ENCODE measurements at places on chromosomes 12 and 14.

DNA sequence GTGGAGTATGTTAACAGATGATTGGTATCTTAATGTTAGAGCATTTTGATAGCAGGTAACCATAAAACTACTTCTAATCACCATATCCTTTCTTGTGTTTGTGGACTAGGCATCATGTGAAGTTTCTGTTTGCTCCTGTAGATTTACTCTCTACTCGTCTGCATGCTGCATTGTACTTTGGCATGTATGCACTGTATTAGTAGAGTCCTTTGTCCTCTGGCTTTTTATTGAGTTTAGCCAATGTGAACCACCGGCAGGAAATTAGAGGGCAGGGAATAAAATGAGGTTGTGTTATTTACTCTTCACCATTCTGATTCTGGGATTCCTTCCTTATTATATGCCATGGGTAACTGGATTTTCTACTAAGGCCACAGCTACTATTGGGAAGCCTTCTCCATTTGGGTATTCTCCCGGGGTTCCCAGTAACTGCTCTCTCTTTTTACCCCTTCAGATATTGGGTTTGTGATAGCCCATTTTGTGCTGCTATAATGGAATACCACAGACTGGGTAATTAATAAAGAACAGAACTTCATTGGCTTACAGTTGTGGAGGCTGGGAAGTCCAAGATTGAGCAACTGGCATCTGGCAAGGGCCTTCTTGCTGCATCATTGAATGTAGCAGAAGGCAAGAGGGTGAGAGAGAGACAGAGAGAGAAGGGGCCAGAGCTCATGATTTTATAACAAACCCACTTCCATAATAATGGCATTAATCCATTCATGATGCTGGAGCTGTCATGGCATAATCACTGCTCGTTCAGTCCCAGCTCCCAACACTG is 22.4 kb downstream of the FAM177A1 start:
- DNase-seq = no peak

DNA sequence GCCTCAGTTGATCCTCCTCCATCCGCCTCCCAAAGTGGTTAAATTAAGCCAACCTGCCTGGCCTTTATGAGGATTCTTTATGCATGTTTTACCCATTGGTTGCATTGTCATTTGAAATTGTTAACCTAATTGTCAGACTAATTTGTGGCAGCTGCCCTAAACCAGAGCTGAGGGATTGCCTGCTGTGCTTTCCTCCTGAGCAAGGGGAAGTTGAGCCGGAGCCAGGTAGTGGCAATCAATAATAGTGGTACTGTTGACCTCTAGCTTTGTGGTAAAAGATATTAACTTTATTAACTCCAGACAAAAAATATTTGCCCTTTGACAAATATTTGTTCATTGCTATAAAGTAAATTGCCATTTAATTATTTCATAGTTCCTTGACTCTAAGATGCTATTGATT is 5.6 kb upstream of the HEBP1 start:
- no peak for DNase-seq

DNA sequence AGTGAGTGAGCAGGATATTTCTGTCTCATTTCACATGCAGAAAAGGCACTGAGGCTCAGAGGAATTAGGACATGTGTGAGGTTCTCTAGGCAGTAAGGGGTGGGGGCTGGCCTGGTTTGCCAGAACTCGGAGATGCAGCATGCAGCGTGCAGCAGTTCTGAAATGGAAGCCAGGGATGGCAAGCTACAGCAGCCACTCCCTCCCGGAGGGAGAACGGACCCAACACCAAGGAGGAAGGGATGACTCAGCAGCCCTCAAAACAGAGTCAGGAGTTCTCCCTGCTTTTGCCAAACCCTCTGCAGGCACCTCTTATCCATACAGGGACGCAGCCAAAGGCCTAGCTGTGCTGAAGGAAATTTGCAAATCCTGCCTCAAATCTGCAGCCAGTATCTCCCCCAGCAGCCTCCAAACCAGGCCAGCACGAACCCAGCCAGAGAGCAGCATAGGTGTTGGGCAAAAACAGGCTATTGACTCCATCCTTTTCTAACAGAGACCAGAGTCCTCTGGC is 10.3 kb upstream of the SERPINA3 start:
- DNase-seq = no peak

DNA sequence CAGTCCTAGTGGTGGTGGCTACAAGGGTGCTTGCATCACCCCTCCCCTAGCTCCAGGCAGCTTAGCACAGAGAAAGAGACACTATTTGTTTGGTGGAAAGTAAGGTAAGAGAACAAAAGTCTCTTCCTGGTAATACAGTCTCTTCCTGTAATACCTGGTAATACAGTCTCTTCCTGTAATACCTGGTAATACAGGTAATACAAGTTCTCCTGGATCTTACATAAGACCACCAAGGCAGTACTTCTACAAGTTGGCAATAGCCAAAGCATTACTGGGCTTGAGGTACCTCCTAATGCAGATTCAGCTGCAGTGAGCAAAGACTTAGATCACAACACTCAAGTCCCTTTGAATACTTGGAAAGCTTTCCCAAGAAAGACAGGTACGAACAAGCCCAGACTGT is 77.0 kb downstream of the CATSPERB start:
- DNase-seq = no peak

DNA sequence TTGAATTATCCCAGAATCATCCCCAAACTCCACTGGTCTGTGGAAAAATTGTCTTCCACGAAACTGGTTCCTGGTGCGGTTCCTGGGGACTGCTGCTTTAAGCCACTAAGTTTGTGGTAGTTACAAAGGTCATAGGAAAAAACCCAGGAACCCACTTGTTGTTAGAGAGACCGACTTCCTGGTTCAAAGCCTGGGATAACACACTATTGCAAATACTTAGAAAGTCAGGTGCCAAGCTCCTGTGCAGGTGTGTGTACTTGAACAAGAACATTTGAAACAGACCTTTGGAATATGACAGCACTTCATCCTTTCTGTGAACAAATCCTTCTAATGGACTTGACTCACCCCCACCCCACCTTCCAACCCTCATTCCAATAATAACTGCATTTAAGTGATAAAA is 519.6 kb downstream of the GLT1D1 start:
- no peak for DNase-seq

GRCh38 chr12:125533434-125534029 is 468.3 kb downstream of the AACS start:
- peak; percentile 2 for DNase-seq

- no peak for DNase-seq
These were observed 203.6 kb downstream of the NOVA1 start for GRCh38 chr14:26394150-26394810.

GRCh38 chr12:43154498-43155045 is 397.4 kb downstream of the ADAMTS20 start:
- DNase-seq = no peak

GRCh38 chr14:59018460-59018859 is 170.0 kb upstream of the DAAM1 start:
- no peak for DNase-seq

DNA sequence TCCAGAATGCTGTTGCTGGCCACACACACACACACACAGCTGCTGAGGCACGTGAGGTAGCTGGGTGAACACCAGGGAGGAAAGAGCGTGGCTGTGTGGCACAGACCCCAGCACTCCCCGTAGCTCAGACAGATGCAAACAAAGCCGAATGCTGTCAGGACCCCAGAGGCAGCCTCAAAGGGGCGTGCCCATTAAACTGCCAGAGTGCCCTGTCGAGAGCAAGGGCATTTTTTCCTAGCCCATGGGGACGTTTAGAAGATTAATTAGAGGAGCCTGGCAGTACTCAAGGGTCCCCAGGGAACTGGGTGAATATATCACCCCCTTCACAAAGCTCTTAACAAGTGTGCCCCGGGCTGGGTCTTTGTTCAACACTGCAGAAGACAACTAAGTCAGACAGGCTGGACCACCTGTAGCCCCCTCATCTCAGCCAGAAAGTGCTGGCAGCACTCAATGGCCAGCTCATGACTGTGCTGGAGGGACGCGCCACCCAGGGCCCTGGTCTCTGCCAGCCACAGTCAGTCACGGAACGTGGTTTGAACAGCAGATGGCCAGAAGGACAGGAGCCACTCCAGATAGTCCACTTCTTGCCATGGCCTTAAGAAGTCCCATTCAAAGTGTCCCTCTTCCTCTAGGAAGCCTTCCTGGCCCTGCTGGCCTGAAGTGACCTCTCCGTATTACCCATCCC is 37.5 kb downstream of the TTC7B start:
- DNase-seq = no peak

- no peak for DNase-seq
These were observed 4.3 kb upstream of the ABCD2 start for GRCh38 chr12:39623919-39624318.

DNA sequence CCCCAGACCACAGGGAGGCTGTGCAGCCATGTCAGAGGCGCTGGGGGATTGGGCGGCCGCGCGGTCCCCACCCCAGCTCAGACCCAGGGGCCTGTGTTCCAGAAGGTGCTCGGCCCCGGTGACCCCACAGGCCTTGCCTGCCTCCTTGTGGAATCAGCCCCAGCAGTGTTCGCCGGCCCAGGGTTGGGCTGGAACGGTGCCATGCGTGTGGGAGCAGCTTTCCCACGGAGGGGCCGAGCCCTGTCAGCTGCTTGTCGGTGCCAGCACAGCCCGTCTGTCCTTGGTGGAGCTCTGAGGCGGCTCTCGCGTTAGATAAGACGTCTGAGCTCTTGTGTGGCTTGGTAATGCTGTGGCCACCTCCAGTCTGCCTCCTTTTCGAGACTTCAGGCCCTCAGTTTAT is 8.5 kb downstream of the ZFYVE21 start:
- no peak for DNase-seq

DNA sequence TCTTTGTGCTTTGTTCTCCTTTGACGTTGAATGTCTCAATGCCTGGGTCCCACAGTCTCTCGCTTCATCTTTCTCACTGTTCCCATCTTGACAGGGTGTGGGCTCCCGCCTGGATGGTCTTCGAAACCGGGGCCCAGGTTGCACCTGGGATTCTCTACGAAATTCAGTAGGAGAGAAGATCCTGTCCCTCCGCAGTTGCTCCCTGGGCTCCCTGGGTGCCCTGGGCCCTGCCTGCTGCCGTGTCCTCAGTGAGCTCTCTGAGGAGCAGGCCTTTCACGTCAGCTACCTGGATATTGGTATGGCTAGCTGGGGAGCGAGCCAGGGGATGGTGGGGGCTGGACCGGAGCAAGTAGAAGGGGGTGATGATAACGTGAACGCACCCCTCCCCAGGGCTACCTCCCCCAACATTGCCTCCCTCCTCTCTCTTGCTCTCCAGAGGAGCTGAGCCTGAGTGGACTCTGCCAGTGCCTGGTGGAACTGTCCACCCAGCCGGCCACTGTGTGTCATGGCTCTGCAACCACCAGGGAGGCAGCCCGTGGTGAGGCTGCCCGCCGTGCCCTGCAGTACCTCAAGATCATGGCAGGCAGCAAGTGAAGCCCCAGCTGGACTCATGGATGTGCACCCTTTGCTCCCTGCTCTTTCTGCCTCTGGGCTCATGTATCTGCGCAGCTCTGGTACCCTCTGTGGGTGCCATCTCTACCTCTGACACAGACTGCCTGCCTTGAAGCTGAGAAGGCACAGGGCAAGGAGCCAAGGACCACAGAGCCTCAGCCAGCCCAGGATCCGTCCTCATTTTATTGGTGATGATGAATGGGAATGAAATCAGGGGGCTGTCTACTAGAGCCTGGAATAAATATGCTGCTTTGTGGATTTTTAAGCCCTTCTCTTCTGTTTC is 1.5 kb downstream of the NPFF start:
- no peak for DNase-seq

- DNase-seq = no peak
These were observed 1.6 kb upstream of the MANSC4 start for GRCh38 chr12:27781680-27782079.

GRCh38 chr12:56954057-56954957 is 3.1 kb downstream of the RDH16 start:
- DNase-seq = no peak

GRCh38 chr12:108973629-108974152 is 47.2 kb downstream of the SVOP start:
- DNase-seq = no peak

DNA sequence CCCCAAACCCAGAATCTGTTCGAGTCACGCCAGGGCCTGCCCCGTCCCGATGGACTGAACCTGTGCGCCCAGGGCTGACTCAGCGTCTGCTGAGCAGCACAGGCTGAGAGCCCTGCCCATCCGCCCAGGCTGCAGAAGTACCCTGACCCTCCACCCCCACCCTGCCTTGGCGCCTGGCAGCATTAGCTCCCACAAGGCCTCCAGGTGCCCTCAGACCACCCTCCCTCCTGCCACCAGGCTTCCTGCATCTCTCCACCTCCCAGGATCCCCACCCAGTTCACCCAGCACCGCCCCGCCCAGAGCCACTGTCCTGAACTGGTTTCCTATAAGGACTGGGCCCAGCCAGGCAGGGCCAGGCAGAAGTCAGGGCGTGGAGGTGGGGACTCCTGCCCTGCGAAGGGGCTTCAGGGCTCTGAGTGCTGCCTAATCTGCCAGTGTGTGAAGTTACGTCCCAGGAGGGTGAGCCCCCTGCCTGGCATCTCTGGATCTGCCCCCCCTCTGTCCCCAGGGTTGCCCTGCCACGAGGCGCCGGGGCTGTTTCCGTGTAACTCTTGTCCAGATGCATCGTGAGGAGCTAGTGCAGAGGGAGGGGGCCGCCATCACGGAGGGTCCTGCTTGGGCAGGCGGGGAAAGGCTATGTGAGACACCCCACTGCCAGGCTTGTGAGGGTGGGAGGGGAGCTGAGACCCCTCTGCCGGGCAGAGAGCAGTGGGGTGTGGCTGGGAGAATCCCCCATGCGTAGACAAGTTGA is 9.1 kb downstream of the ADSS1 start:
- DNase-seq = no peak

DNA sequence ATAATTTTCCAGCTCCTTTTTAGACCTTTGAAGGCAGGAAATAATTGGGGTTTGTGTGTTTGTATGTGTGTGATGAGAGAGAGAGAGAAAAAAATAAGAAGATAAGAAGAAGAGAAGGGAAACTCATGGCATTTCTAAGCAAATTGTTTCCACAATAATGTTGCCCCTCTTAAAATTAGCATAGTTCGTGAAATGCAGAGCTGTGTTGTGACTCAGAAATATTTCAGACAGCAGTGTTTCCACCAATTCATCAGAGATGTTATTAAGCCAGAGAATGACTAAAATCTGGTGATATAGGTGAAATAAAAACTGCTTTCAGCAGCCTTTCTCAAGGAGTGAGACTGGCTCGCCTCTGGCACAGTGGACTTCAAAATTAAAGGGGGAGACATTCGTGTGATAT is 65.9 kb upstream of the ARHGAP5 start:
- DNase-seq = no peak

- DNase-seq = no peak
These were observed 97.5 kb downstream of the PPP2R5C start for GRCh38 chr14:101858791-101859537.

GRCh38 chr12:109597795-109598427 is 24.3 kb downstream of the MVK start:
- DNase-seq = peak; percentile 43

- no peak for DNase-seq
These were observed 225.5 kb downstream of the ERC1 start for GRCh38 chr12:1216560-1216959.

GRCh38 chr12:78088391-78088832 is 257.7 kb downstream of the NAV3 start:
- DNase-seq = no peak

DNA sequence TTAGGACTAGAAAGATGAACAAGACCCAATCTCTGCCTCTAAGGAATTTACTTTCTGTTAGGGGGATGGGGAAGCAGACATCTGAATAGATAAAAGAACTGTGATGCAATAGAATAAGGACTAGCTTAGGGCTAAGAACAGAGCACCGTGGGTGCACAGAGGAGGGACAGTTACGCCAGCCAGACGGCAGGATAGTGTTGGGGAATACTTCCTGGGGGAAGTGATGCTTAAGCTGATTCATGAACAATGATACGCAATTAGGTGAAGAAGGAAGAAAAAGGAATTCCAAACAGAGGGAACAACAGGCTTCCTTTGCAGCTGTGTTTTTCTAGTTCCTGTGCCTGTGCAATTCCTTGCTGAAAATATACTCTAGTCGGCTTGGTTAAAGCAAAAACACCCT is 501.1 kb downstream of the APAF1 start:
- no peak for DNase-seq

Measured in stimulated activated CD8-positive, alpha-beta memory T cell treated with anti-CD3 and anti-CD28 coated beads, Interleukin-15, amount 100 ng/mL, for 48 hours (primary cell).